ENCODE measurements at places on chromosomes 2 and 18.

- peak; percentile 34 for DNase-seq
Measured at GRCh38 chr2:19409046-19409445, 50.6 kb upstream of the OSR1 start.

DNA sequence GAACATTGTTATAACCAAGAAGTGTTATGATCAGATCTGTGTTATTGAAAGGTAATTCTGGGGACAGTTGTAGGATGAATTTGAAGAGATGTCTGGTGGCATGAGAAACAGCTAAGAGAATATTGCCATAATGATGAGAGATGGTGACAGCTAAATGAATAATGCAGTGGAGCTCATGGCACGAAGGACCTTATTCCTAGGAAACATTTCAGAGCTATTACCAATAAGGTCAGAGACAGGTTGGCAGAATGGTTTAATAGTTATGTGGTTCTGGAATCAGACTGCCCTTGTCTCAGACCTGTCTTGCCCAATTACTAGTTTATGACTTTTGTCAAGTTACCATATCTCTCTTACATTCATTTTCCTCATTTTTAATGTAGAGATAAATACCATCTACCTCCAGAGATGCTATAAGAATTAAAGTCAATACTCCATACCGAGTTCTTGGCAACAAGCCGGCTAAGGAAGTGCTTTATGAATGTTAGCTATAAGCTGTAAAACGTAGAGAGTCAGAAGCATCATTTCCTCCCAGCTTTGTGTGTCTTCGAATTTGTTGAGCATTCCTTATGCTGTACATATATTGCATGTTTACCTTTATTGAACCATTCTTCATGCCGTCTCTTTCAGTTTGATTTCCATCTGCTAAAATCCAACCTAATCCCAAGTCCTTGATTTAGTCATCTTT is 73.6 kb upstream of the COL5A2 start:
- DNase-seq: peak; percentile 49

GRCh38 chr2:109194620-109194937 is 65.6 kb downstream of the SH3RF3 start:
- DNase-seq: no peak

DNA sequence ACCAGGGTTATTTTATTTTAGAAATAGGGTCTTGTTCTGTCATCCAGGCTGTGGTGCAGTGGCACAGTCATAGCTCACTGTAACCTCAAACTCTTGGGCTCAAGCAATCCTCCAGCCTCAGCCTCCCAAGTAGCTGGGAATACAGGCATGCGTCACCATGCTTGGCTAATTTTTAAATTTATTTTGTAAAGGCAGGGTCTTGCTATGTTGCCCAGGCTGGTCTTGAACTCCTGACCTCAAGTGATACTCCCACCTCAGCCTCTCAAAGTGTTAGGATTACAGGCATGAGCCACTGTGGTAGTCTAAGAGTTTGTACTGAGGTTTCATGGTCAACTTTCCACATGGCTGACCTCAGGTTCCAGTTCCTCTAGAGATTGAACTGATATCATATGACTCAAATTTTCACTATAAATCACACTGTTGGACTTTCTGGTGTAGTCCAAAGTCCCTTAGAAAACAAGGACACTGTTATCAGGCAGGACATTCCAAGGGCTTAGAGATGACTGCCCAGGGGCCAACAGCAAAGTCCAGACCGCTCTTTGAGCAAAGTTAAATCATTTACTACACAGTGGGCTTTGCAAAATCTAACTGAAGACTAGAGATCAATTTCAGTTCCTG is 82.0 kb upstream of the MEX3C start:
- DNase-seq: no peak

GRCh38 chr2:73255007-73255644 is 21.0 kb downstream of the CCT7 start:
- DNase-seq: no peak

DNA sequence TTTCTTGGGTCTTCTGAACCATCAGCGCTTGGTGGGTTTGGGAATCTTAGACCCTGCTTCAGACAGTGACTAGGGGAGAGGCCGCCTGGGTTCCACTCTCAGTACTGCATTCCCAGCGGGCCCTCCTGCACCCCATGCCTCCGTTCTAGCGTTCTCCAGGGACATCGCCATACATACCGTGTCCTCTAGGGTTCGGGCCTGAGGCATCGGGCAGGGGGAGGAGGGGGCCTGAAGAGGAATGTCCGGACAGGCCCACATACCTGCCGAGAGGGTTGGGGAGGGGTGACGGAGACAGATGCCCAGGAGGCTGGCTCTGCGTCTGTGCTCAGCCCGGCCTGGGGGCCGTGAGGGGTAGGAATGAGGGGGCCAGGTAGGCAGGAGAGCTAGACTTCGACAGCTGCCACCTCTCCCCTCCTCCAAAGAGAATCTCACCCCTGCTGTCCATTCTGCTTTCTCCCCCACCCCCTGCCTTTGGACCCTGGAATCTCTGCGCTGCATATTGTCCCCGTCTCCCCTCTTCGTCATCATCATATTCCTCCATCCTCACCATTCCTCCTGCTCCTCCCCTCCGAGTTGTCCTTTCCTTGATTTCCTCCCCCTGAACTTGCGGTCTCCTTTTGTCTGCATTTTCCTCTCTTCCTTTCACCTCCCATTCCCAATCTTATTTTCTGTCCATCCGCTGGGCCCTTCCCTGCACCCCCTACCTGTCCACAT is 7.8 kb upstream of the WNT10A start:
- no peak for DNase-seq

- DNase-seq: no peak
Measured at GRCh38 chr2:20487392-20488174, 40.7 kb downstream of the RHOB start.

GRCh38 chr2:26840937-26841610 is 6.9 kb upstream of the DPYSL5 start:
- no peak for DNase-seq

- no peak for DNase-seq
Measured at GRCh38 chr18:7319161-7319560, 88.3 kb downstream of the LRRC30 start.

DNA sequence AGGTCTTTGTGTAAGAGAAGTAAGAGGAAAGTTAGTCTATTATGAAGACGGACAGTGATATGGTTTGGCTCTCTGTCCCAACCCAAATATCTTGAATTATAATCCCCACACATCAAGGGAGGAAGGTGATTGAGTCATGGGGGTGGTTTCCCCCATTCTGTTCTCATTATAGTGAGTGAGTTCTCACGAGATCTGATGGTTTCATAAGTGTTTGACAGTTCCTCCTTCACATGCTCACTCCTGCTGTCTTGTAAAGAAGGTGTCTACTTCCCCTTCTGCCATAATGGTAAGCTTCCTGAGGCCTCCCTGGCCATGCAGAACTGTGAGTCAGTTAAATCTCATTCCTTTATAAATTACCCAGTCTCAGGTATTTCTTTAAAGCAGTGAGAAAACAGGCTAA is 67.6 kb downstream of the NEURL3 start:
- no peak for DNase-seq

- peak; percentile 32 for DNase-seq
Measured at GRCh38 chr18:22546905-22547570, 129.3 kb upstream of the CTAGE1 start.
